ENCODE measurements at places on chromosomes 11 and 22. TPM values are rescaled to one million over a fixed set of nuclear protein-coding genes. Genes with fewer than 3 reads are reported as not detected.

The ADM2 gene
- total RNA-seq, result not detected

The KBTBD3 gene
- total RNA-seq, result 12.1 TPM

The NDUFS8 gene
- 479 TPM for total RNA-seq

The RNF214 gene
- 17.3 TPM for total RNA-seq

DNA sequence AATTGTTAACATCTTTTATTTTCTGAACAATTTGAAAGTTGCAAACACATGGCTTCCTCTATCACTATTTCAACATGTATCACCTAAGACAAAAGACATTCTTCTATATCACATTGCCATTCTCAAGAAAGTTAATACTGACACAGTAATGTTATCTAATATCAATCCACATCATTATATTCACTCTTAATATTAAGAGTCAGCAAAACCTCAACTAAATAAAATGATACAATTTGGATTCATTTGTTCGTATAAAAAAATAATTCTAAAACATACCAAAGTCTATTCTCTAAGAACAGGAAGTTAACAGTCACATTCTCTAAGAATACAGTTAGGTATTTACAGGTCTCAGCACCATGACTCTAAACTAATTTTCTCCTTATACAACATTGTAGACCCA lies 52.0 kb downstream of the ABTB2 start:
- no peak for DNase-seq

DNA sequence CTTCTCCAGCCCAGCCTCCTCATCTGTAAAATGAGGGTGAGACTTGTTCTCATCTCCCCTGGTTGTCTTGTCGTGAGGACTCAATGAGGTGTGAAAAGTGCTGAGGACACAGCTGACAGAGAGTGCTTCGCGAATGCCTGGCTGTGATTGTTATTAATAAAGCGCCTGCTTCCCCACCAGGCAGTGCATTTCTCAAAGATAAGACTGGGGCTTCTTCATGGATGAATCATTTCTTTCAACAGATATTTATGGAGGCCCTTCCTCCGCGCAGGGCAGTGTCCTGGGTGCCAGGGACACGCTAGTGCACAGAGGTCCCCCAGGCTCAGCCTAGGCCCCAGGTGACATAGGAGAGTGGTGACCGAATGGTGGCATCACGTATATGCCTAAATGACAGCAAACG lies 34.3 kb upstream of the SHISAL1 start:
- DNase-seq, result no peak

- peak; percentile 92 for DNase-seq
Observed at GRCh38 chr11:74720596-74721478, 10.4 kb downstream of the CHRDL2 start.

GRCh38 chr11:130427581-130428315 lies 661 bp downstream of the ADAMTS8 start:
- DNase-seq, result peak; percentile 62

GRCh38 chr11:69721745-69722144 lies 17.9 kb upstream of the FGF19 start:
- no peak for DNase-seq

DNA sequence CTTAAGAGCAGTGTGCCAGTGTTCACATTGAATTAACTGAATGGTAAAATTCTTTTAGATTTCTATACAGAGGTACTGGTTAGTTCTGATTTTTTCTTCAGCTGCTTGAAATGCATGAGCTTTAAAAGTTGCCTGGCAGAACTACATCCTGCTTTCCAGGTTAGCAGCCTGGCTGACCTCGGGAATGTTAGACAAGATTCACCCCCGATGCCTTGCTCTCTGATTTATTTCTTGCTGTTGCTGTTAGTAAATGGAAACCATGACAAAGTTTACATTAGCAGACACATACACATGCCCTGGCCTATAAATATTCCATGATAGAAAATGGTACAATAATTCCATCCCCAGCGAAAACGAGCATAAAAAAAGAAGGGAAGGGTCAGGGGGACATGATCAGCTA lies 47.0 kb downstream of the WT1 start:
- no peak for DNase-seq

Data from Right ventricle myocardium inferior (tissue), 1 donor.